ENCODE measurements at places on chromosomes 5 and 9.

DNA sequence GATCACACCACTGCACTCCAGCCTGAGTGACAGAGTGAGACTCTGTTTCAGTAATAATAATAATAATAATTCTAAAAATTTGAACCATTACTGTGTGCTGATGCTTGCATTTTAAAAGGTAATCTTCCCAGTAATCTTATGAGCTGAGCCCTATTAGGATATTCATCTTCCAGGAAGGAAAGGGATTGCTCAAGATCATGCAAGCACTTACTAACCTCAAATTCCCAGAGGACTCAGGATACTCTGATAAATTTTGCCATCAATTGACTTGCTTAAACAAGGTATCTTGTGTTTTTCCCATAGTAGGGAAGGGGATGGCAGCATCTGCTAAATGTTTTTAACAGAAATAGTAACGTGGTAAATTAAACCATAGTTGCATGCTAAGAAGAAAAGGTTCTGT, 176.4 kb upstream of the MRPS30 start:
- no peak for DNase-seq

GRCh38 chr9:20579524-20580314, 42.6 kb downstream of the MLLT3 start:
- DNase-seq = peak; percentile 36

DNA sequence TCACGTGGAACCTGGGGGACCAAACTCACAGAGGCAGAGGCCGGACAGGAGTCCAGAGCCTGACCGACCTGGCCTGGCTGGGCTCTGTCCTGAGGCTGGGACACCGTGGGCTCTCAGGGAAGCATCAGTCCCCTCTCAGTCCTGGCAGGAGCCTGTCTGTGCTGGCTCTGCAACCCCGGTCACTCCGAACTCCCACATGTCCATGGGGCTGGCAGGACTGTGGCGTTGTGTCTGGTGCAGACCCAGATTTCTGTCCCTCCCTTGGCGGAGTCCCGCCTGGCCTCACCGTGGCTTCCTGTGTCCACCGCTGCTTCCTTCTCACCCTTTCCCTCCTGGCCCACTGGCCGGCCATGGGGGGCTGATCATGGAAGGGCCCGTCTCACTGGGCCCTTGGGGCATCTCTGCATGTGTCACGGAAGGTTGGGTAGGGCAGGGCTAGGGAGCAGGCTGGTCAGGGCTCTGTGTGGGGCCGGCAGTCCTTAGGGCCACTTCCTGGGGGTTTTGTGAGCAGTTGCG, 68.8 kb downstream of the RXRA start:
- DNase-seq = no peak

GRCh38 chr5:151740958-151741373, 17.5 kb downstream of the ATOX1 start:
- DNase-seq = no peak

GRCh38 chr5:33310451-33310850, 130.3 kb upstream of the TARS1 start:
- no peak for DNase-seq

GRCh38 chr9:33780276-33780675, 15.1 kb upstream of the PRSS3 start:
- DNase-seq = no peak
